HFFc6 (cell line): ENCODE measurements at places on chromosomes 16 and 17. TPM values are rescaled to one million over a fixed set of nuclear protein-coding genes. Genes with fewer than 3 reads are reported as not detected.

Gene KRTAP3-2
- not detected in 2 replicates for total RNA-seq

Gene CCL8
- not detected in 3 replicates for total RNA-seq

Gene EPN2
- 42.3 to 44.7 TPM (median 44.2 TPM) in 3 replicates for total RNA-seq

Gene SAMD14
- total RNA-seq, result 4.3 and 10.9 TPM in 2 replicates

Gene CRISPLD2
- 12.7 to 15.5 TPM (median 15.5 TPM) in 3 replicates for total RNA-seq
